ENCODE measurements at places on chromosomes 11 and 22.

- H3K36me3 ChIP-seq: no peaks in the 10 kb centered on the region
- no peaks in the 10 kb centered on the region for H3K27me3 ChIP-seq
- H3K4me3 ChIP-seq: no peak overlapping the region
These were observed 20.2 kb downstream of the IGLL5 start for GRCh38 chr22:22907551-22908494.

GRCh38 chr11:118636569-118637290 lies 29.3 kb downstream of the PHLDB1 start:
- no peak overlapping the region for H3K4me3 ChIP-seq
- no peaks in the 10 kb centered on the region for H3K36me3 ChIP-seq
- H3K27me3 ChIP-seq: no peaks in the 10 kb centered on the region
- H3K27ac ChIP-seq: no peak overlapping the region

DNA sequence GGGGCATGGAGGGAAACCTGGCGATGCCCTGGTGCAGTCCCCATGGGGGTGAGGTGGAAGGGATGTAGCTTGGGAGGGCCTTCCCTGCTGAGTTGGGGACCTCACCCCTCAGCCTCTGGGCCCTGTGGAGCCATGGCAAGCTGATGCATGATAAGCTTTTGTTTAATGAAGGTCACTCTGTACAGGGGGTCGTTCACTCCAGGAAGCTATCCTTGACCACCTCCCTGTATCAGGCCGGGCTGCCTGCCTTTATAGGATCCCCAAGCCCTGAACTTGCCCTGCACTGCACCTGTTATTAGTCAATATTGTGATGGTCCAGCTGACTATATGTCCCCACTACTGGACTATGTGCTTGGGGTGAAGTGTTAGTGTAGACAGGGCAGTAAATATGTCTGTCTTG lies 49.7 kb upstream of the MYEOV start:
- no peak for DNase-seq
- no peak overlapping the region for H3K4me3 ChIP-seq
- H3K27ac ChIP-seq: no peak overlapping the region
- H3K36me3 ChIP-seq: no peaks in the 10 kb centered on the region
- H3K4me1 ChIP-seq: peaks cover 16% of the 10 kb centered on the region

DNA sequence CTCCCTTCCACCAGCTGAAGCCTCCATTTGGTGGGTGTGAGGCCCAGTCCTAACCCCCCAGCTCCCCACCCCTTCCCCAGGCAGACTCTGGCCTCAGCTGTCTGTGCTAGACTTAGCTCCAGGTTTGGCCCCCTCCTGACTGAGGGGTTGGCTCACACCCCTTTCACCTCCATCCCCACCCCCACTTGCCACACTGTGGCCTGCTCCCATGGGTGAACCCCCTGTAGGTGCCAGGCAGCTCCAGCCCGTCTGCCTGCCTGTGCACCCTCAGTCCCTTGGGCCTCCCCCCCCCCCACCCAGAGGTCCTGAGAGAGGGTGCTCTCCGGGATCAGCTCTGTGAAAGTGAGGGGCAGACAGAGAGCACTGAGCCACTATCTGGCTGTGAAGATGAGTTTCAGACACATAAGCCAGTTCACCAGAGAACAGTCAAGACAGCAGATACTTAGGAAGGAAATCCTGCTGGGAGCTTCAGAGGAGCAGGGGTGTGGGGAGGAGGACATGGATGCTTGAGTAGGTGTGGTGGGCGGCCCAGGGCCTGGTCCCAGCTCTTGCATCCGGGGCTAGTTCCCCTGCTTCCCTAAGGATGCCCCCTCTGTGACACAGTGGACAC lies 36.2 kb downstream of the PPM1F start:
- DNase-seq: no peak
- no peak overlapping the region for H3K27ac ChIP-seq
- H3K4me3 ChIP-seq: no peak overlapping the region
- H3K4me1 ChIP-seq: no peaks in the 10 kb centered on the region
- peaks cover 2% of the 10 kb centered on the region for H3K36me3 ChIP-seq
- H3K27me3 ChIP-seq: no peaks in the 10 kb centered on the region

GRCh38 chr11:45282081-45282480 lies 4.1 kb downstream of the SYT13 start:
- no peaks in the 10 kb centered on the region for H3K36me3 ChIP-seq
- H3K4me3 ChIP-seq: no peak overlapping the region
- no peaks in the 10 kb centered on the region for H3K4me1 ChIP-seq
- no peaks in the 10 kb centered on the region for H3K27me3 ChIP-seq

DNA sequence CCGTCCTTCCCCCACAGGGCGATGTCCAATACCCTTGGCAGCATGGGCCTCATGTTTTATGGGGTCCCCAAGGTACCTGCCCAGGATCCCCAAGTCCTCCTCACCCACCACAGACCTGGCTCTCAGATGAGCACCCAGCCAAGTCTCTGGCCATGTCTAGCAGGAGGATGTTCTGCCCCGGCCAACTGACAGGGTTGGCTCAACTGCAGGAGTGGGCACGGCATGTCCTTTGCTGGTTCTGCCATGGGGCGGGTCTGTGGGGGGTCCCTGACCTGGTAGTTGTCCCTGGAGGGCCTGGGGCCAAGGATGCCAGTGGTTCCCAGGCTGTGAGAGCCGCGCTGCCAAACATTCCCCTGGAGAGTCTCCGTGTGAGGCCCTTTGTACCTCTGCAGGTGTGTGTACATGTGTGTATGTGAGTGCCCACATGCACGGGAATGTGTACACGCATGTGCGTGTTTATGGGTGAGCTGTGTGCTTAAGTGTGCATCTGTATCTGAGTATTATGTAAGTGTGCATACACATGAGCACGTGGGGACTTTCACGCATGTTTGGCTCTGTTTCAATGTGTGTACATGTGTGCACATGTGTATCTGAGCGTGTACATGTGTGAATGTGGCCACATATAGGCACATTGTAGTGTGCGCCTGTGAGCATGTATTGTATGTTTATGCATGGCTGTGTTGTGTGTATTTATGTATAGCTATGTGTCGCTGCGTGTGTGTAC lies 85.5 kb downstream of the KCNQ1 start:
- H3K4me1 ChIP-seq: peaks cover 35% of the 10 kb centered on the region
- H3K4me3 ChIP-seq: no peak overlapping the region
- no peaks in the 10 kb centered on the region for H3K27me3 ChIP-seq
- peaks cover 28% of the 10 kb centered on the region for H3K36me3 ChIP-seq

DNA sequence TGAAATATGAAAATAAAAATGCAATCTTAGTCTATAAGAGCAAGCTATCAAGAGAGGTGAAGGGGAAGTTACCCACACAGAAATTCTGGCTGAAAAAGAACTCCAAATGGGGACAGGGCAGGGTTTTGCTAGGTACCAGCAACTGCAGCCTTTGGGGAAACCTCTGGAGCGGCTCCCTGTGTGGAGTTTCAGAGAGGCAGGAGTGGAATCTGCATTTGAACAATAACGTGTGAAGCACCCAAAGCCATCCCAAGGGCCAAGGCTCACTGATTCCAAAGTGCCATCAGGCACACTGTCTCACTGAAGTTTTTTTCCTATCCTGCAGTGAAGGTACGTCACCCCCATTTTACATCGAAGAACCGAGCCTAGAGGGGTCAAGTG lies 87.8 kb downstream of the KCNC1 start:
- no peaks in the 10 kb centered on the region for H3K27me3 ChIP-seq
- no peak overlapping the region for H3K4me3 ChIP-seq
- H3K27ac ChIP-seq: no peak overlapping the region
- H3K36me3 ChIP-seq: no peaks in the 10 kb centered on the region
- no peak for DNase-seq
- H3K4me1 ChIP-seq: no peaks in the 10 kb centered on the region

DNA sequence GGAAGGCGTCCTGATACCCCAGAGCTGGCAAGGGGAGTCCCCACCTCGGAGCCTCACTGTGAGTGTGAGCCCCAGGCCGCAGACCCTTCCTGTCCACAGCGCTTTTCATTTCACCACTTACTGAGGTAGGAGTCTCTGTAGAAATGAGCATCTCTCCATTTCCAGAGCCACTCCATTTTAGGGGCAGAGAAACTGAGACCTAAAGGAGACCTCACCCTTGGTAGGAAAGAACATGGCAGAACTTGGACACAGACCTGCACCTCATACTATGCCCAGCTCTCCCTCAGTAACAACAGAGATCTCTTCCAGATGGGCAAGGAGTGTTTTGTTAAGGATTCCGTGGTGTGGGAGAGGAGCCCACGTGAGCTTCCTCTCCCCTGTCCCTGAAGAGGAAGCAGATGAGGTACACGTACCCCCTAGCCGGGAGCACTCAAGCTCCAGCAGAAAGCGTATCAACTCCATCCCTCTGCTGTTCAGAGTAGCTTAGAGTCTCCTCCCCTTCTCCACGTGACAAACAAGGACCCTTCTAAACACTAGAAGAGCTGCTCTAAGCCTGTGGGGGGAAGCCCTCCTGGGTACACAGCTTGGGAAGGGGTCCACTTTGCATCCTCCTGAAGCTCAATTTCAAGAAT lies 532 bp upstream of the VSIG2 start:
- no peak overlapping the region for H3K4me3 ChIP-seq
- peak overlapping the region; percentile 8 for H3K27ac ChIP-seq
- no peaks in the 10 kb centered on the region for H3K27me3 ChIP-seq
- no peak for DNase-seq
- H3K4me1 ChIP-seq: no peaks in the 10 kb centered on the region
- no peaks in the 10 kb centered on the region for H3K36me3 ChIP-seq

DNA sequence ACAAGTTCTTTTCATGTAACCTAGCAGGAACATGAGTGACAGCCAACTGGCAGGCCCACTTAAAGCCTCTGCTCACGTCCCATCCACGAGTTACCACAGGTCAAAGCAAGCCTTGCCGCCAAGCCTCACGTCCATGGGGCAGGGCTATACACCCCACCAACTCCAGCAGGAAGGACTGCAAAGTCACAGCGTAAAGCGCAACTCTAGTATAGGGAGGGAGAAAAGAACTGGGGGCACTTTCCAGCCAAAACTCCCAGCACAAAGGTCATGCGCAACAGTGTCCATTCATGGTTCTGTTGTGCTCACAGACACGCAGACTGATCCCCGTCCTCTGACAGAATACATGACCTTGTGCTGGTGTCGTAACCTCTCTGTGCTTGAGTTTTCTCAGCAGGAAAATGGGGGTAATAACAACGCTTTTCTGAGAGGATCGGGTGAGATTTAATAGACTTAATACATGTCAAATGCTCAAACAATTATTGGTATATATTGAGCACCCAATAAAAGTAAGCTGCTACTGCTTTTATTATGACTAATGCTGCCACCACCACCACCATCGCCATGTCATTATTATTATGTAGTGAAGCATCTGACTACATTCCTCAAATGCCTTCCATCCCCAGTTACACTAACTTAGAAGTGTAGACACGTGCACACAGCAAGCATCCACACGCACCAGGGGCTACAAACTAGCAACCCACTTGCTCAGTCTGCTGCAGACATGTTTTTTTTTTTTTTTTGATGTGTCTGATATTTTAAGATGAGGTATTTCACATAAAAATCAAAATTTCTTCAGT lies 104.4 kb upstream of the PARVA start:
- no peak overlapping the region for H3K4me3 ChIP-seq
- DNase-seq: no peak
- H3K36me3 ChIP-seq: no peaks in the 10 kb centered on the region

GRCh38 chr22:47543447-47543846 lies 781.0 kb downstream of the TBC1D22A start:
- no peaks in the 10 kb centered on the region for H3K4me1 ChIP-seq
- H3K27me3 ChIP-seq: no peaks in the 10 kb centered on the region
- H3K4me3 ChIP-seq: no peak overlapping the region
- no peak overlapping the region for H3K27ac ChIP-seq
- H3K36me3 ChIP-seq: no peaks in the 10 kb centered on the region
- DNase-seq: no peak

DNA sequence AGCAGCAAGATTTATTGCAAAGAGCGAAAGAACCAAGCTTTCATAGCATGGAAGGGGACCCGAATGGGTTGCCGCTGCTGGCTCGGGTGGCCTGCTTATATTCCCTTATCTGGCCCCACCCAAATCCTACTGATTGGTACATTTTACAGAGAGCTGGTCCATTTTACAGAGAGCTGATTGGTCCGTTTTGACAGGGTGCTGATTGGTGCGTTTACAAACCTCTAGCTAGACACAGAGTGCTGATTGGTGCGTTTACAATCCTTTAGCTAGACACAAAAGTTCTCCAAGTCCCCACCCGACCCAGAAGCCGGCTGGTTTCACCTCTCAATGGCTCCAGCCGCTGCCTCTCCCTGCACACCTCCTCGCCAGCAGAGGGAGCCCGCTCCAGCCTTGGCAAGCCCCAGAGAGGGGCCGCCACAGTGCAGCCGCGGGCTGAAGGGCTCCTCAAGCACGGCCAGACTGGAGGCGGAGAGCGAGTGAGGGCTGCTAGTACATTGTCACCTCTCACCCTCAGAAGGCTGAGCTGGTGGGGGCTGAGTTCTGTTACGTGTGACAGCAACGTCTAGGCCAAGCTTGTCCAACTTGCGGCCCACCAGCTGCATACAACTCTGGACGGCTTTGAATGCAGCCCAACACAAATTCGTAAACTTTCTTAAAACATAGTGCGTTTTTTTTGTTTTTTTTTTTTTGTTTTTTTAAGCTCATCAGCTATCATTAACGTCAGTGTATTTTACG lies 8.7 kb downstream of the PTH start:
- no peaks in the 10 kb centered on the region for H3K36me3 ChIP-seq

DNA sequence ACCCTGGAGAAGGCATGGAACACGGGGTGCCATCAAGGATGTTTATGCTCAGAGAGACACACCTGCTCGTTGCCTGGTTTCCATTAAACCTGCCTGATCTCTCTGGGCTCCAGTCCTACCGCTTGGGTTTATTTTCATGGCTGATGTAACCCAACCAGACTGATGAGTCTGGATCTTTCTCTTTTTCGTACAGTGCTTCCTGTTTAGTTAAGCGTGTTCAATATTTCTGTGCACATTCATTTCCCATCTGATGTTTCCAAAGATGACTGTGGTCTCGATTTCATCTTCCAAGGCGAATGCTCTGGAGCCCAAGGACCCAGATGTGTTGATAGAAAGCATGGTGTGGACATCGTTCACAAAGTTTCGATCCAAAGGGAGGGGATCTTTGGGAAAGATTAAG lies 84.3 kb downstream of the SNX19 start:
- no peaks in the 10 kb centered on the region for H3K36me3 ChIP-seq
- no peak overlapping the region for H3K4me3 ChIP-seq
- DNase-seq: no peak
- no peaks in the 10 kb centered on the region for H3K27me3 ChIP-seq

DNA sequence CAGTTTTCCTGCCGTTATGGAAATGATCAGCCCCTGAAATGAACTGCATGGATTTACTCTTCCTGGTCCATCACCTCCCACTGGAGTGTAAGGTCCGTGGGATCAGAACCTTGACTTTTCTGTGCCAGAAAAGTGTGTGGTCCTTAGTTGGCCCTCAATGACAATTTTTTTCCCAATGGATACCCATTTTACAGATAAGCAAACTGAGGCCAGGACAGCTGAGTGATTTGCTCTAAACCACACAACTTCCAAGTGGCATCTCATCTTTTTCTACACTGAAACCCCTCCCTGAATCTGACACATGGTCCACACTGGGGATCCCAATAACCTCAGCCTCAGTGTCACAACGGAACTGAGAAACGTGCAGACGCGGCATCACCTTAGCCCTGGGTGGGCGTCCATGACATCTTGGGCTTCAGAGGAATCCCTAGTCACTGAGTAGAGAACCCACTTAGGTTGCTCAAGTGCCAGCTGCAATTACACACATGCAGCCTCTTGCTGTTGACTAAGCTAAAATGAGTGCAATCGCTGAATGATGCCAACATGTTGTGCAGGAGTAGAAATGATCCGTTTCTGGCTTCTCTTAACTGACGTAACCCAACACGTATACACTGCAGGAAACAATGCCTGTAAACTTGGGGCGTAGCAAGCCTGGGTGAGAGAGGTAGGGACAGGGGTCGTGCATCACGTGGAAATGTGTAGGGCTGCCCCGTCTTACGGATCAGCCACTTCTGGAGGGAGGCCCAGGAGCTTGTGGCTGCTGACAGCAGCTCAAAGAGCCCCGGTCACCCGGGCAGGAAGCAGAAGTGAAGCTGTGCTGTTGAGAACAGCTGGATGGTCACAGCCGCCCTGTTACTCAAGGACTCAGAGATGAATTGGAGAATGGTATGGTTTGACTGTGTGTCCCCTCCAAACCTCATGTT lies 136.3 kb downstream of the SHANK2 start:
- no peaks in the 10 kb centered on the region for H3K27me3 ChIP-seq
- no peak overlapping the region for H3K4me3 ChIP-seq
- H3K4me1 ChIP-seq: no peaks in the 10 kb centered on the region
